ENCODE measurements at places on chromosomes 12 and 14. TPM values are rescaled to one million over a fixed set of nuclear protein-coding genes. Genes with fewer than 3 reads are reported as not detected.

LMNTD1 gene
- total RNA-seq, result not detected

DNA sequence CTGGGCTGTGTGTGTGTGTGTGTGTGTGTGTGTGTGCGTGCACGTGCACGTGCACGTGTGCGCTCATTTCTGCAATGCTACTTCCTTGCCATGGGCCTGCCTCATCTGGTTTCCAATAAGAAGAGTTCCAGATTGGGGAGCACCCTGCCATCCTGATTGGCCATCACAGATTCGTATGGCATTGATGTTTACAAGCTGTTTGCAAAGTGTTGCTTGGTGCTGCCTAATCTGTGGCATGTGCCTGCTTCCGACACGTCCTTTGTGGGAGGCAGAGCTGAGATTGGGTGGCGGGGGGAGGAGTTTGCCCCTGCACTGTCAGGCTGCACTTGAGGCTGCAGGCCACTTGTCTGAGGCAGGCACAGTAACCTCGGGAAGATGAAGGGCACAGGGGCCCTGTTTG is 39.2 kb downstream of the SAMD4A start:
- peaks cover 8% of the 10 kb centered on the region for H3K27me3 ChIP-seq
- H3K27ac ChIP-seq, result no peak overlapping the region
- H3K4me1 ChIP-seq, result no peaks in the 10 kb centered on the region
- DNase-seq, result no peak

DNA sequence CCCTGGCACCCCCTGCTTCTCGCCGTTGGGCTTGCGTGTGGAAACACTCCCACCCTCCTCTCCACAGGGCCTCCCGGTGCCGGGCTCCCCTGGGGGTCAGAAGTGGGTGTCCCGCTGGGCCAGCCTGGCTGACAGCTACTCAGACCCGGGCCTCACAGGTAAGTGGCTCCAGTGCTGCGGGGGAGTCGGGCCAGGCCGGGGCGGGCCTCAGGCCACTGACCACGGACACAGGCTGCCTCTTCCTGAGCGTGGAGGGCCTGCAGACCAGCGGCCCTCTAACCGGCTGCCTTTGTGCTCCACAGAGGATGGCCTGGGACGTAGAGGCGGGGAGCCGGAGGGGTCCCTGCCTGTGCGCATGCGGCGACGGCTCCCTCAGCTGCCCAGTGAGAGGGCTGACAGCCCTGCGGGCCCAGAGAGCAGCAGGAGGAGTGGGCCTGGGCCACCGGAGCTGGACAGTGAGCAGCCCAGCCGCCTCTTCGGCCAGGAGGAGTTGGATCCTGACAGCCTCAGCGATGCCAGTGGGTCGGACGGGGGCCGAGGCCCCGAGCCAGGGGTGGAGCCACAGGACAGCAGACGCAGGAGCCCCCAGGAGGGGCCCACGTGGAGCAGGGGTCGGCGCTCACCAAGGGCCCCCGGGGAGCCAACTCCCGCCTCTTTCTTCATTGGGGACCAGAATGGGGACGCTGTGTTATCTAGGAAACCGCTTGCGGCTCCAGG is 21.1 kb downstream of the CEP170B start:
- no peaks in the 10 kb centered on the region for H3K4me1 ChIP-seq
- no peak overlapping the region for H3K27ac ChIP-seq
- DNase-seq, result no peak
- no peak overlapping the region for H3K4me3 ChIP-seq
- no peaks in the 10 kb centered on the region for H3K27me3 ChIP-seq

KRT75 gene
- total RNA-seq, result not detected

DNA sequence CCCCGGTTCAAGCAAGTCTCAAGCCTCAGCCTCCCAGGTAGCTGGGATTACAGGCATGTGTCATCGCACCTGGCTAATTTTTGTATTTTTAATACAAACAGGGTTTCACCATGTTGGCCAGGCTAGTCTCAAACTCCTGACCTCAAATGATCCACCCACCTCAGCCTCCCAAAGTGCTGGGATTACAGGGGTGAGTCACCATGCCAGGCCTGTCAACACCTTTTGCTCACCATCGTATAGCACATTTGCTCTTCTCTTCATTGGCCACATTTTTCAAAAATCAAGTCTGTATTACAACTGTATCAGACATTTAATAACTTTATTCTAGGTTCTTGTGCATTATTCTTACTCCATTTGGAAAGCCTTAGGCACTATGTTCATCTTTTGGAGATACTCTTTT is 50.3 kb downstream of the BCAT1 start:
- peak overlapping the region; percentile 8 for H3K4me3 ChIP-seq
- DNase-seq, result no peak
- H3K27me3 ChIP-seq, result peaks cover 2% of the 10 kb centered on the region

Data from activated T-helper 1 cell treated with anti-CD3 and anti-CD28 coated beads, Interleukin-12 subunit alpha, Interleukin-12 subunit beta, Interleukin-2, Interleukin-4 antibody, amounts not matched to agents 30 ng/mL and 10 ng/mL and 1 ng/mL, durations not matched to agents 14 hours and 24 hours and 36 hours (primary cell).